ENCODE measurements at places on chromosomes 5 and 9.

DNA sequence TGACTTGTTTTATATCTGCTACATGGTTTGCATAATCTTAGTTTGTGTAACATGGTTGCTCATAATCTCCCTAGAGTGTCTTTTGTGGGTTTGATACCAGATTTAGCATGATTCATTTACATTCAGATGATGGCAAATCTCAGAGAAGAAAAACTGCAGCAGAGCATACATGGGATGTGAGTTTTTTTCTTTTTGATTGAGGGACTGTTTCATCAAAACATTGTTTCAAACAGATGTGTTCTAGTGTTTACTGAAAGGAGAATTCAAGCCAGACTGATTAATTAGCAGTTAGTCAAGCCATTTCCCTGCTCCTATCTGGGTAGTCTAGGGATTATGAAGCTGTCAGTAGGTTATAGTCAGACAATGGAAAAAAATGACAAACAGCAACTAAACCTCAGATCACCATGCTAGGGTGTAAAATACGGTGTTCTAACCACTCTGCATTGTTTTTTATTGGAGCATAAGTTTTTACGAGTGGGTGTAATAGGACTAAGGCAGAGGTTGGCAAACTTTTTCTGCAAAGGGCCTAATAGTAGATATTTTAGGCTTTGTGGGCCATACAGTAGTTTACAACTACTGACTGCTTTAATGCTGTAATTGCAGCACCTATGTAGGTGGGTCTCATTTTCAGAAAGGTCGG is 10.5 kb upstream of the GDNF start:
- DNase-seq = no peak

GRCh38 chr5:14505310-14506139 is 76.1 kb upstream of the OTULINL start:
- no peak for DNase-seq

DNA sequence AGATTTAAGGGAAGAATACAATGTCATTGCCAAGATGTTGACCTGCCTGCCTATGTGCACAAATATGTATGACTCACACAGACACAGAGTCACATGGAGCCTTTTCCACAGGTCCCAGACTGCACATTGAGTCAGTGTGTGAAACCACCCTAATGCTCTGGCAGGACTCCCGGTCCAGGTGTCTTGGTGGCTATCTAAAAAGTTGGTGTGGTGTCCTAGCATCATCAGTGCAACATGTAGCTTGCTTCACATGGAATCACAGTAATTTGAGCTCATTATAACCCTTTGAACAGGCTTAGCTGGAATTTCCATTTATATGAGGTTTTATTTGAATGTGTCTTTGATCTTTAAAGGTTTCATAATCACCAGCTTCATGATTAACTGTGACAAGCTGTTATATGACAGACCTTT is 10.7 kb downstream of the IFNA5 start:
- no peak for DNase-seq

- DNase-seq = no peak
These were observed 109.0 kb upstream of the PCAT7 start for GRCh38 chr9:94445863-94446262.

DNA sequence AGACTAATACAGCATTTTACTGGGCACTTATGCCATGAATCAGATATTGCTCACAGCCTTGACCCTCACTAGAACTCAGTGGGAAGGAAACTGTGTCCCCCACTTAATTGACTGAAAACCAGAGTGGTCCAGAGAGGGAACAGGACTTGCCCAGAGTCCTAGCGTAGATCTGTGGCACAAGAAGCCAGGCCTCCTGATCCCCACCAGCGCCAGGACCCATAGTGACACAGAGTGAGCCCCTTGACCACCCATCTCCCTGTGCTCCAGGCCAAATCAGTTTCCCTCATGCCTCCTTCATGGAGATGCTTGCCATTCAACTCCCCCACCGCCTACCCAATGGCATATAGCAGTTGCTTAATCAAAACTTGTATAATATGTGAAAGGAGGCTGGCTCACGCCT is 8.3 kb downstream of the KIF12 start:
- DNase-seq = no peak

GRCh38 chr5:72584466-72584865 is 77.3 kb upstream of the ZNF366 start:
- no peak for DNase-seq

GRCh38 chr5:170186156-170186555 is 46.6 kb upstream of the C5orf58 start:
- no peak for DNase-seq

GRCh38 chr5:10975945-10976344 is 214.9 kb upstream of the DAP start:
- DNase-seq = no peak

GRCh38 chr9:112925058-112925641 is 34.5 kb upstream of the SLC46A2 start:
- DNase-seq = peak; percentile 17

GRCh38 chr9:118401546-118401945 is 697.3 kb downstream of the TLR4 start:
- DNase-seq = no peak

DNA sequence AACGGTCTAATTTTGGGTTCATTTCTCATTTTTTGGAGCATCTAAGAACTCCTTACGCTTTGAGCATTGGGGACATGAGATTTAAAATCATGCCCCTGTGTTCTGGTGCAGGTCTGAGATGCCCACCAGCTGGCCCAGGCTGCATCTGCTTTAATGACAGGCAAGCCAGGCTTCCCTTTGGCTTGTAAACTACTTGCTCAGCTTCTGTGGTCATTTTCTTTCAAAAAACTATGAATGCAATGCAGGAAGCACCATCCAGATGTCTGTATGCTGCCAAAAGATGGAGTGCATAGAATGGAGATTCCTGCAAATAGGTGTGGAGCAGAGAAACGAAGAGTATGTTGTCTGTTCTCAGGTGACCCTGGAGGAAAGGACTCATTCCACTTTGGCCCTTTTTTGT is 399.9 kb upstream of the ADAMTSL1 start:
- DNase-seq = no peak

- DNase-seq = no peak
These were observed 77.2 kb upstream of the OSMR start for GRCh38 chr5:38768412-38769211.

- DNase-seq = no peak
These were observed 86.5 kb upstream of the PRLR start for GRCh38 chr5:35316611-35317274.

DNA sequence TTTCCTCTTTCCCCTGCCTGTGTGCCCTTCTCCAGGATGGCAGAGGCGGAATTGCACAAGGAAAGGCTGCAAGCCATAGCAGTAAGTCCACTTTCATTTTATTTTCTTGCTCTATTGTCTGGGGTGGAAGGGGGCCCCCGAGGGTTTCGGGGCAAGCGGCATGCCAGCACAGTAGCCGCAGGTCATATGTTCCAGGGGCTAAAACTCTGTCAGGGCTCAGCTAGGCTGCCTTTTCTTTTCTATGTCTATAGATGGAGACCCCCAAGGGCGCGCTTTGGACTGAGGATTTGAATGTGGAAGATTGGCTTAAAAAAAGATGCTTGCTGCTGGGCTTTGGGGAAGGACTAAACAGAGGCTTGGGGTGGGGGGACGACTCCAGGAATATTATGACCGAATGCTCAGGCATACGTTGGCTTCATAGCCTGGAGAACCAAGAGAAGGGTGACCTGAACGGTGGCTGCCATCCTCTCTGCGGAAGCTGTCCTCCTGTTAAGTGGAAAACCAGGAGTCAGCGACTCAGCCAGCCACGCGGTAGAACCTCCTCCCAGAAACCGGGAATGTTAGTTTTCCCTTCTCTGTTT is 545 bp downstream of the PALM2AKAP2 start:
- no peak for DNase-seq

- DNase-seq = no peak
These were observed 2.2 kb upstream of the ELOVL7 start for GRCh38 chr5:60846298-60846697.

DNA sequence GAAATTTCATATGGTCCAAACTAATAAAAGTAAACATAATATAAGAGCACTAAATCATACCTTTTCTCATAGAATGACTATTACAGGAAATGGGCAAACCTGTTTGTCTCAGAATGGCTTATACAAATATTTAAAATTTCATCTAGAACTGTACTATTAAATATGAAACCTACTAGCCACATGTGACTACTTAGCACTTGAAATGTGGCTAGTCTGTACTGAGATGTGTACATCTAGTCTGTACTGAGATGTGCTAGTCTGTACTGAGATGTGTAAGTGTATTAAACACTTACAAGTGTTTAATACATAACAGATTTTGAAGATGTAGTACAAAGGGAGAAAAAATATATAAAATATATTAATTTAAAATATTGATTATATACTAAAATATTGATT is 22.4 kb downstream of the ABITRAM start:
- DNase-seq = no peak

GRCh38 chr9:5559659-5560058 is 49.3 kb downstream of the PDCD1LG2 start:
- no peak for DNase-seq

- DNase-seq = no peak
These were observed 57.7 kb downstream of the MAT2B start for GRCh38 chr5:163563112-163563511.

GRCh38 chr5:150529555-150529954 is 21.6 kb downstream of the NDST1 start:
- no peak for DNase-seq

GRCh38 chr5:127705120-127705892 is 2.1 kb downstream of the CCDC192 start:
- no peak for DNase-seq

GRCh38 chr5:143812085-143812705 is at the start of gene HMHB1:
TSS of gene HMHB1 (plus strand) at chr5:143812161.
- DNase-seq = no peak

GRCh38 chr9:77677957-77678535 is 29.9 kb upstream of the GNA14 start:
- no peak for DNase-seq

GRCh38 chr5:139651853-139652787 is 4.0 kb downstream of the CXXC5 start:
- DNase-seq = peak; percentile 57

- DNase-seq = peak; percentile 40
These were observed 112.5 kb downstream of the HAPLN1 start for GRCh38 chr5:83608122-83608521.

DNA sequence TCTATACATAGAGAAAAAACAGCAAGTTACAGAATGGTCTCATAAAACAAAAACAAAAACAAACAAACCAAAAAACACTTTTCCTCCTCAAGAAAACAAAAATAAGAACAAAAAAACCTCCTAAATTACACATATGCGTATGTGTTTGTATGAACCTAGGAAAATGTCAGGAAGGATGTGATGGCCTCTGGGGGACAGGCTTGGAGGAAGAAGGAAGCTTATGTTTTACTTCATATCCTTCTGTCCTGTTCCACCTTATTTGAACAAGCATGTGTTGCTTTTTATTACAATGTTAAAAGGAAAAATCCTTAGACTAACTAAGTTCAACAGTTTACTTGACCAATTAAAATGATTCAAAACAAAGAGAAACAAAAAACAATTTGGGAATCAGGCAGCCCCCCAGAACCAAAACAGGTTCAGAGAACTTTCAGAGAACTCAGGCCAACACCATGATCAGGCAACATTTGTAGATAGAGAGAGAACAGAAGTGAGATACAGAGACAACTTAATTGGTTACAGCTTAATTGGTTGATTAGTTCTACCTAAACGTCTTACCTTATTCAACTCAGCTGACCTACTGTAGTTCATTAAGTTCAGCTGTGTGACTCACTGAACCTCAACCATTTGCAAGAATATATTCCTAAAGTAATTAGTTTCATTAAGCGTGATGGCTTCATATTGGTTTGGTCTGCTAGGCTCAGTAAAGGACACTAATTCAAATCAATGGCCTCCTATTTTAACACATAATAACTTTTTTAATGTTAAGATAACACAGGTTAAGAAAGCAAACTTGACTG is 10.1 kb downstream of the SPAAR start:
- no peak for DNase-seq

- DNase-seq = no peak
These were observed 21.1 kb downstream of the AQP7 start for GRCh38 chr9:33381231-33381791.

DNA sequence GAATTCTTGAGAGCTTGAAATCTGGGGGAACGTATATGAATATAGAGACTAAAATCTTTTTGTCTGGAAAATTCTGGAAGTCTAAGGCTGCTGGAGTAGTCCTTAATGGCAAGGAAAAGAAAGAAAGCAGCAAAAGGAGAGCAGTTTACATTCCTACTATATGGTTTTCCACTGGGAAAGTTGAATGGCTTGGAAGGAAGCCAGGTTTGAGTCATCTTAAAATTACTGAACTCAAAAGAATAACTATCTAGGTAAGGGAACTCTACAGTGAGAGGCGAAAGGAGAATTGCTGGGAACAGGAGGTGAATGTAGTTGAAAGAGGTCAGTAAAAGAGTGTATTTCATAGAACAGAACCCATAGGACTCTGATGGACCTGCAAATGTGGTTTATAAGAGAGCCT is 258.1 kb upstream of the EDIL3 start:
- no peak for DNase-seq

DNA sequence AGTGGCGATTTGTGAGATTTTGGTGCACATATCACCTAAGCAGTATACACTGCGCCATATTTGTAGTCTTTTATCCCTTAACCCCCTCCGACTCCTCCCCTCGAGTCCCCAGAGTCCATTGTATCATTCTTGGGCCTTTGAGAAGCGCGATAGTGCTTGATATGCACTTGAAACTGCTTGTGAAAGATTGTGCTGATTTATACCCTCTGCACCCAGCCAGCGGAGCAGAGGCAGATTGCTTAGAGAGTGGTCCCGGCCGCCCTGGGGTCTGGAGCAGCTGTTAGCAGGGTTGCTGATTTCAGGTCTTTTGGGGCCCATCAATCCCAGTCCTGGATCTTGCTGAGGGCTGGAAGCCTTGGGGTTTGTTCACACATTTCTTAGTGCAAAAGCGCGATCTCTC is 13.0 kb upstream of the FAM240B start:
- DNase-seq = no peak

GRCh38 chr9:88535226-88536022 is 446 bp downstream of the NXNL2 start:
- DNase-seq = no peak

GRCh38 chr5:66358741-66359140 is 214.6 kb downstream of the SREK1 start:
- no peak for DNase-seq

- no peak for DNase-seq
These were observed 356.9 kb upstream of the NUDT12 start for GRCh38 chr5:103919506-103919905.

GRCh38 chr5:40429258-40430100 is 250.2 kb upstream of the PTGER4 start:
- DNase-seq = no peak

DNA sequence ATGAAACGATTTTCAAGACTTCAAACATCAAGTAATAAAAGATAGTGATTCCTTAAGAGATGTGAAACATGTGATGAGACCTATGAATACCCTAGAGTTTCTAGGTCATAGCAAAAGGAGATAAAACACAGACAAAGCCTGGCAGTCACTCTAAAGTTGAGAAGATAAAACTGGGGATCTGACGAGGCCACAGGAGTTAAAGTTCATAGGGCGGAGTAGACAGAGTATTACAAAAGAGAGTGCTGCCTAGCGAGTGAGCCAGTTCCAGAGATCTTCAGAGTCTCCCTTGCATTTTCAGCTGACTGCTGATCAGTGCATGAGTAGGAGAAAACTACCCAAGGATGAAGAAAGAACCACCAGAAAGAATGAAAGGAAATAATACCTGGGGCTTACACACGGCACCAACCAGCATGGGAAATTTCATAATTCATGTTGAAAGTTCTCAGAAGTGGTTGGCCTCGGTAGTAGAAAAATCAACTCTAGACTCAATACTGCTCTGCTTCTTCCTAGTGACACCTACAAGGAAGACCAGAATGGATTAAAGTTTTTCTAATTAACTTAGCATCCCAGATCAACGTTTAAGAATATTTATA is 30.4 kb downstream of the FBXO4 start:
- DNase-seq = no peak

GRCh38 chr9:87120610-87121009 is 173.3 kb upstream of the GAS1 start:
- no peak for DNase-seq
